Cardiac muscle cell (in vitro differentiated cells and primary cell): ENCODE measurements at places on chromosomes 4 and X. TPM values are rescaled to one million over a fixed set of nuclear protein-coding genes. Genes with fewer than 3 reads are reported as not detected.

Gene PDGFC
- total RNA-seq: 5.5 and 18.2 TPM in 2 replicates

Gene MTNR1A
- 0.60 TPM in 1 of 2 replicates, not detected in the other for total RNA-seq

Gene ERVMER34-1
- total RNA-seq: 2.9 and 3.4 TPM in 2 replicates

Gene SSX4B
- total RNA-seq: not detected in 2 replicates

Gene RNF150
- 31.3 and 57.4 TPM in 2 replicates for total RNA-seq

Gene ANXA3
- 18.7 and 38.1 TPM in 2 replicates for total RNA-seq

Gene RTL9
- 0.74 and 1.4 TPM in 2 replicates for total RNA-seq

Gene PABPC5
- 8.8 and 10.3 TPM in 2 replicates for total RNA-seq

Gene AGTR2
- not detected in 2 replicates for total RNA-seq

Gene TET2
- 19.2 and 23.3 TPM in 2 replicates for total RNA-seq

Gene SRPX
- total RNA-seq: 9.6 and 19.9 TPM in 2 replicates

Gene CNKSR2
- 24.4 and 25.3 TPM in 2 replicates for total RNA-seq

Gene NSUN7
- total RNA-seq: 5.5 and 9.9 TPM in 2 replicates

Gene ARHGAP10
- 15.0 TPM in 2 replicates for total RNA-seq

Gene ATXN3L
- not detected in 2 replicates for total RNA-seq

Gene MRFAP1L1
- total RNA-seq: 82.4 and 112 TPM in 2 replicates

Gene ARX
- not detected in 2 replicates for total RNA-seq

Gene ZCCHC12
- total RNA-seq: 2.5 and 5.0 TPM in 2 replicates

Gene SOWAHD
- total RNA-seq: 0.95 and 1.3 TPM in 2 replicates

Gene TLR10
- not detected in 2 replicates for total RNA-seq

Gene FAM193A
- total RNA-seq: 17.3 and 34.0 TPM in 2 replicates

Gene CLDN22
- not detected in 2 replicates for total RNA-seq

Gene SYTL4
- total RNA-seq: 17.5 and 37.5 TPM in 2 replicates

Gene FDCSP
- not detected in 2 replicates for total RNA-seq

Gene FAM9B
- total RNA-seq: not detected in 2 replicates

Gene ASB12
- 0.24 and 0.46 TPM in 2 replicates for total RNA-seq

Gene GC
- 0.21 and 0.49 TPM in 2 replicates for total RNA-seq

Gene POU3F4
- total RNA-seq: 0.03 TPM in 1 of 2 replicates, not detected in the other

Gene ADRA2C
- total RNA-seq: 8.5 and 11.4 TPM in 2 replicates

Gene TRAM1L1
- total RNA-seq: 3.1 and 3.2 TPM in 2 replicates

Gene CT45A10
- total RNA-seq: not detected in 2 replicates

Gene HTATSF1
- total RNA-seq: 78.5 and 80.4 TPM in 2 replicates

Gene ARHGAP24
- 8.6 and 10.4 TPM in 2 replicates for total RNA-seq

Gene DKK2
- total RNA-seq: 0.06 and 0.07 TPM in 2 replicates

Gene GPR50
- 0.35 TPM in 1 of 2 replicates, not detected in the other for total RNA-seq

Gene FAM50A
- 81.8 and 86.1 TPM in 2 replicates for total RNA-seq

Gene FGG
- not detected in 2 replicates for total RNA-seq

Gene CLDN34
- 0.14 TPM in 1 of 2 replicates, not detected in the other for total RNA-seq

Gene TIMP1
- 54.4 and 113 TPM in 2 replicates for total RNA-seq

Gene COL4A5
- total RNA-seq: 228 and 299 TPM in 2 replicates

Gene PLAC8
- total RNA-seq: not detected in 2 replicates

Gene SSX2
- total RNA-seq: not detected in 2 replicates
